H7 (cell line): ENCODE measurements at places on chromosomes 4 and X.

DNA sequence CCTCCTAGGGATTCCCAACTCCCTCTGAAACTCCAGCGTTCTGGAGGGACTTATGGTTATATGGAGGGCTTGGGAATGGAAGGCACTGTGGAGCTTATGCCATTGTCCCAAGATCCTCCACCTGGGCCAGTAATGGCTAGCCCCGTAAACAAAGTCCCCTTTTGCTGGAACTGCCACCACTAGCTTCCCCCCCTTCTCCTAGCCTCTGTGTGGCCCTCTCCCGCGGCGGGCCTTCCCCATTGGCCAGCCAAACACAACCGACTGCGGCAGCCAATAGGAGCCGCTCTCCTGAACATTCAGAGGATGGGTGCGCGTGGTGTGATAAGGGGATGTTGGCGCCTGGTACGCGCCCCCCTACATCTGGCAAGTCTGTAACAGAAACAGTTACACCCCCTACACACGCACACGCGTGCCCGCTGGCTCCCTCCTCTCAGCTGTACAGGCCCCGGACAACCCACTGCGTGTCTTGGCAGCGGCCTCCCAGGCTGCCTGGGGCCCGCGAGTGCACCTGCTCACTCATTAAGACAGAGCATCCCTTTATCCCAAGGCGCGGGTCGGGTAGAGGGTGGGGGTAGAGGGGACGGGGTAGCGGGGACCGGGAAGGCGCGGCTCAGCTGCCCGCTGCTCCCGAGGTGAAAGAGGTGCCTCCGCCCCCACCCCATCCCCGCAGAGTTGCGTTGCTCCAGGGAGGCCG is 863 bp upstream of the RAB33A start:
- peak; percentile 93 for DNase-seq

DNA sequence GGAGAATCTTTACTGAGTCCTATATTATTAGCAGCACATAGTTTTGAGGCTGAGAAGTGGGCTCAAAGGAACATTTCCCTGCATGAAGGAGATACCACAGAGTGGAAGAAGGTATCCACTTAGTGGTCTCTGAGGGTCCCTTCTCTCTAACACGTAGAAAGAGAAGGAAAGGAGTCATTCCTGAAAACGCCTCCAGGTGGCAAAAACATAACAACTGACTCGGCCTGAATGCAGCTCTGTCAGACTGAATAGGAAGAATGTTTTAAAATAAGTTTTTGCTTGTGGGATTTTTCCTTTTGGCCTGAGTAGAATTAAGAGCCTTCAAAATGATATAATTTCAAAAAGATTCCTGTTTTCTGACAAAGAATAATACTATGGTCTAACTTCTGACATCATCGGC is 23.3 kb downstream of the RPGR start:
- no peak for DNase-seq

- DNase-seq, result no peak
Observed at GRCh38 chr4:56450342-56450741, 14.3 kb downstream of the PAICS start.

DNA sequence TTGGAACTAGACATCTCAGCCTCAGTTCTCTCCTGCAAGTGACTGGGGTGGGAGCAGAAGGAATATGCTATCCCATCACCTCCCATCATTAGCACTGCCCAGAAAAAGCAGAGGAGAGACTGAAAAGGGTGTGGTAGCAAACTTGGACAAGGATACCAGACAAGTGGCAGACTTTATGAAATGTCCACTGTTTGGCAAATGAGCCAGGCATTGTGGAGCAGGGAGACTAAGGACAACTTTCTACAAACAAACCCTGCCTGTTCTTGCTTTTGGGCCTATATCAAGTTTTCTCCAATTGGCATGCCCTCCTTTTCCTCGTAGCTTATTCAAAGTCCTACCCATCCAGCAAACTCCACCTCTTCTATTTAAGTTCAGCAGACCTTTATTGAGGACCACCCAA is 41.6 kb downstream of the ZCCHC12 start:
- no peak for DNase-seq

GRCh38 chrX:11864171-11864570 is 106.1 kb downstream of the MSL3 start:
- no peak for DNase-seq

DNA sequence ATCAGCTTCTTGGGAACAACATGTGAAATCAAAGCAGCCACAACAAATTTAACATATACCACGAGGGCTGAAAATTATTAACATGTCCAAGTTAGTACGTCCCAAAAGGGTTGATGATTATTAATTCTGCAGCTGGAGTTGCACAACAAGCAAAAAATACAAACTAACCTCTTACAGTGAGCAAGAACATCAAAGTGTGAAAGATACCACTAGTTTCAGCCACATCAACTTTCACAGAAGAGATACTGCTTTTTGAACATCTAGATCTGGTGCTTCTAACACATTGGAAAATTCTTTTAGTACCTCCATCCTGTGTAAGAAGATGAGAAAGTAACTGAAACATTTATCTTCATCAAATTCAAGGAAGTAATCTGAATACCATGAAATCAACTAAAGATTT is 334.1 kb downstream of the PCDH7 start:
- DNase-seq, result no peak

GRCh38 chrX:9899640-9900111 is 67.5 kb upstream of the CLDN34 start:
- DNase-seq, result no peak

- no peak for DNase-seq
Observed at GRCh38 chr4:81257021-81257420, 42.0 kb upstream of the PRKG2 start.

DNA sequence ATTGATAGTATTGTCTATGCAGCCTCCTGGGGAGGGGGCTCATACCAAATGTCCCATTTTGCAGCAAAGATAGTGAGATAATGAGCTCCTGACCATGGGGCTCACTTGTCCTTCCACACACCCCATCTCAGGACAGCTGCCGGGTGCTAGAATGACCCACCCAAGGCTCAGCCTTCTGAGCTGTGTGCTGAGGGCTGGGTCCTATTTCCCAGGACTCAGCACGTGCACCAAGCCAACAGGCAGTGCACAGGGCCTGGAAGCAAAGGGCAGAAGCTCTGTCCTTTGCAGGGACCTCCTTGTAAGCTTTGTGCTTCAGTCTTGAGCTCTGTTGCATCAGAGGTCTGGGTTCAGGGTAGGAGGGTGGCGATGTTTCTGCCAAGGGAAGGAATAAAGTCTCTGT is 11.2 kb upstream of the ABLIM2 start:
- no peak for DNase-seq

DNA sequence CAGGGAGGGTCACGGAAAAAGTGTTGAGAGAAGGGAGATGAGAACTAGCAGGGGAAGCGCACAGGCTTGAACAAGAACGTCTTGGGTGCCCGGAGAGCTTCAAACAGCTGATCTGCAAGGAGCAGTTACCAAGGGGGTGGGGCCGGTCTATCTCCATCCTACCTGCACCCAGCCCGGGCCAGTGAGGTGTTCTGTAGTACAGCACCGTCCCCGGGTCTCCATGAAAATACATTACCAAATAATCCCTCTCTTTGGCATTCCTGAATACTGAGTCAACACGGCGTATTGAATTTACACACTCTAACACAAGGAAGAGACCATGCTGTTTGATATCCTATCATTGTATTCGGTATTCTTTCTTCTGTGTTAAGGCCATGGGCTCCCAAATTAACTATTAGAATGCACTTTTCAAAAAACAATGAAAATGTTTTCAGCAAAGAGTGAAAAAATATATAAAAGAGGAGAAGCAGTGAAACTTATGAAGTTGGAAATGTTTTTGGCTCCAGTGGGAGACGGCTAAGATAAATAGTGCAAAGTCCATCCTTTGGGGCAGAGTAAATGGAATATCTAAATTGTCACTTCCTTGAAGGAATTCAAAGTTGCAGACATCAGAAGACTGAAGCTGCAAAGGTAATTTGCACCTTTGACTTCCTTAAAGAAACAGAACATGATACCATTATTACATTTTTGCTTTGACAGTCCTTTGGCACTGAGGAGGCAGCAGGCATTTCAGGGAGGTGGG is 90.3 kb downstream of the DHRSX start:
- DNase-seq, result no peak

- DNase-seq, result no peak
Observed at GRCh38 chr4:183544109-183544508, 39.3 kb downstream of the ING2 start.

DNA sequence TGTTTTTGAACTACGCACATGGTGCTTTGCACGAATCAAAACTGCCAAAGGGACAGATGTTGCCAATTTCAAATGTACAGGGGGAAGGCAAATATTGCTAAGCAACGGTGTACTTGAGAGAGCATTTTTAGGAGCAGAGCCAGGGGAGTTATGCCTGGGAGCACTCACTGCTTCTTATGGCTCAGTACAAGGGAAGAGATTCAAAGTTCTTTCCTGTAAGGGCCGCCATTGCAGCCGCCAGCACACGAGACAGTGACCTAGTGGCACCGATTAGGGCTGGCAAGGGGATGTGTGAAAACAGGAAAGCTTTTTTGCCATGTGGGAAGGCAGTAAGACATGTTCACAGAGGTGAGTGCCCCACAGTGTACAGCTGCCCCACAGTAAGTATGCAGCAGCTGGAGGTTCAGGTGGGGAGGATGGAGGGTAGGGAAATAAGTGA is 133.8 kb downstream of the AFF1 start:
- DNase-seq, result no peak

- no peak for DNase-seq
Observed at GRCh38 chrX:55598333-55598732, 24.9 kb upstream of the FOXR2 start.

DNA sequence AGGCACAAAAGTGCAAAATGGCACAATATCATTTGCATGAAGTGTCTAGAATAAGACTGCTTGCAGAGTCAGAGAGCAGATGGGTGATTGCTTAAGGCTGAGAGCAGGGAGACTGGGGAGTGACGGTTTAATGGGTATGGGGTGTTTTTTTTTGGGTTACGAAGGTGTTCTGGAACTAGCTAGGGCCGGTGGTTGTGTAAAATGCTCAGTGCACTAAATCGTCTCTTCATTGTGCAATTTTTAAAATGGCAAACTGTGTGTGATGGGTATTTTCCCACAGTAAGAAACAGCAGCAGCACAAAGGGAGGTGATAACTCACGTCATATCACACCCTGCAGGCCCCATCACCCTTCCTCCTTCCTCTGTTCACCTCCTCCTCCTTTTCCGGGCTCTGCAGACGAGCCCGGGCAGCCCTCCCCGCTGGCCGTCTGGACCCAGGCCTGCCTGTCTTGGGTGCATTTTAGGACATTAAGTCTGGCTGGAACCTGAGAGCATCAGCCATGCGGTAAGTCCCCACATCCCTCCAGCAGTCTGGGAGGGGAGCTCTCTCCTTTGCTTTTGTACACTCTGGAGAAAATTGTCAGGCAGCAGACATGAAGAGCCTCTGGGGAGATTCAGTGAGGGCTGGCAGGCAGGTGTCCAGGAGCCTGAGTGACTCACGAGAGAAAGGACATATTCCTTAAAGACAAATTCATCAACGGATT is 42.7 kb downstream of the ASMT start:
- no peak for DNase-seq

GRCh38 chrX:80812176-80812575 is 2.5 kb upstream of the BRWD3 start:
- DNase-seq, result peak; percentile 35

- peak; percentile 79 for DNase-seq
Observed at GRCh38 chr4:7322166-7322991, 112.4 kb downstream of the PSAPL1 start.

DNA sequence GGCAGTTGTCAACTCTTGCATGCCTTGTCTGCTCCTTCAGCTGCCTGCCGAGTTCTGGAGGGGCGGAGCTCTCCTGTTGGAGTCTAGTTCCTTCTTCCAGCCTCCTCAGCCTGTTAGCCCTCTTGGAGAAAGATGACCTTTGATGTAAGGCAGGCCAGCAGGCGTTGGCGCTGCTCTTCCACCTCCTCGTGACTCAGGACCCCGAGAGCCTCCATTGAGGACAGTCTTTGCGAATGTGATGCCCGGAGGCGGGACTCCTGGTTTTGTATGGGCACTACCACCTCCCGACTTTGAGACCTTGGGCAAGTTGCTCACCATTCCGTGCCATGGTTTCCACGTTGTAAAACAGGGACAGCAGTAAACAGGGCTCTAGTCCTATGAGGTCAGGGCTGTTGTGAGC is 108.3 kb downstream of the TENM3 start:
- no peak for DNase-seq

DNA sequence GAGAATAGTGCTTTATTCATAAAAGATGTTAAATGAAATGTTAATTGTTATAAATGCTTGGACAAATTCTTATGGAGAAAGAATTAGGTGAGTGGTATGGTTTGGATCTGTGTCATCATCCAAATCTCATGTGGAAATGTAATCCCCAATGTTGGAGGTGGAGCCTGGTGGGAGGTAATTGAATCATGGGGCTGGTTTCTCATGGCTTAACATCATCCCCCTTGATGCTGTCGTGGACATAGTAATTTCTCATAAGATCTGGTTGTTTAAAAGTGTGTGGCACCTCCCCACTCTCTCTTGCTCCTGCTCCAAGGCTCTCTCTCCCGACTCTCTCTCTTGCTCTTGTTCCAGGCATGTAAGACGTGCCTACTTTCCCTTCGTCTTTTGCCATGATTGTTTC is 22.5 kb downstream of the GYPE start:
- DNase-seq, result no peak

GRCh38 chrX:120769576-120770341 is 105.9 kb downstream of the CT47B1 start:
- DNase-seq, result no peak

GRCh38 chrX:19800821-19801374 is 86.5 kb downstream of the SH3KBP1 start:
- peak; percentile 27 for DNase-seq

- DNase-seq, result no peak
Observed at GRCh38 chrX:121172703-121173102, 125.3 kb downstream of the GLUD2 start.

DNA sequence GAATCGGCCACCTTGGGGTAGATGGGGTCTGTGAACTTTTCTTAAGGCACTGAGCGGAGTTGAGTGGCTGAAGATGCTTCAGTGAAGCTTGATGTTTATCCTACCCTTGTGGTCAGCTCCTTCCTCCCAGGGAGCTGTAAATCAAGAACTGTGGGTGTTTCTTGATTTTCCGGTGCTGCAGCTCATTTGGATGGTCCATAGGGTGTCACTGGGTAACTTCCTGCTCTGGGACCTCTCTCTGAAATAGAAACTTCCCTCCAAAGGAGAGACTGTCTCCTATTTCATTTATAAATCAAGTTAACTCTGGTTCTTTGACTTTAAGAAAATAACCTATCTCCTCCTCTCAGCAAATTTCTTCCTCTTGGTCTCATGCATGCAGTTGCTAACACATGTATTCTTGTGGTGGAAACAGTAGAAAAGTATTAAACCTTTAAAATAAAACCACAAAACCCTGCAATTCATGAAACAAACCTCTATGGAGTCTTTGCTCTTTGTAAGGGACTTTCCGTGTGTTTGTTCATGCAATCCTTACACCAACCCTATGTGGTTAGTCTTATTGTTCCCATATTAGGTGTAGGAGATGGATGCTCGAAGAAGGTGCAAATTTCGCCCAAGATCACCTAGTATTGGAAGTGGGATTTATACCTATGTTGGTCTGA is 110.3 kb downstream of the SHROOM3 start:
- no peak for DNase-seq

GRCh38 chr4:59161249-59161648 is 2038.9 kb upstream of the ADGRL3 start:
- DNase-seq, result no peak

DNA sequence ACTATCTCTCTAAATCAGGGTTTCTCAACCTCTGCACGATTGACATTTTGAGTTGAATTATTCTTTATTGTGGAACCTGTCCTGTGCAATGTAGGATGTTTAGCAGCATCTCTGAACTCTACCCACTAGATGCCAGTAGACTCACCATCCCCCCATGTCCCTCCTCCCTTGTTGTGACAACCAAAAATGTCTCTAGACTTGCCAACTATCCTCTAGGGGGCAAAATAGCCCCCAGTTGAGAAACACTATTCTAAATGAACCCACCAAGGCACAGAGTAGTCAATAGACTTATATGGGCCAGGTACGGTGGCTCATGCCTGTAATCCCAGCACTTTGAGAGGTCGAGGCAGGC is 49.1 kb upstream of the GAB1 start:
- DNase-seq, result peak; percentile 21
